Brain microvascular endothelial cell (primary cell): ENCODE measurements at places on chromosomes 4 and X.
A peak's percentile ranks its signal among the peaks of the same experiment; 100 is the strongest.

- DNase-seq = no peak
Observed at GRCh38 chrX:153640736-153641575, 6.0 kb upstream of the DUSP9 start.

DNA sequence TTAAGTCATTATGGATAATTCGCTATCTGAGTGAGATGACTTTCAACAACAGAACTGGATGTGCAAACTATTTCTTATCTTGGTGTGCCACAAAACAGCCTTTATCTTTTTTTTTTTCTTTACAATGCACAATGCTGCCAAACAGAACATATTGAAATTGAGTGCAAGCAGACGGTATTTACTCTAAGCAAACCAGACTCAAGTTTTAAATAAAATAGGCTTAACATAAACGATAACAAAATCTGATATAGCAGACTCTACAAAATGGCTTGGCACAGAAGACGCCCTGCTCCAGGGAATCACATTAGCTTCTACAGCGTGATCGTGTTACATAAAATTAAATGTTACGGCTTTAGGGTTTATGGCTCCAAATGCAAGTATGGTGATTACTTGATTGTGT, 9.6 kb upstream of the STK32B start:
- no peak for DNase-seq

- peak; percentile 86 for DNase-seq
Observed at GRCh38 chr4:22179124-22179874, 230.7 kb upstream of the KCNIP4 start.

DNA sequence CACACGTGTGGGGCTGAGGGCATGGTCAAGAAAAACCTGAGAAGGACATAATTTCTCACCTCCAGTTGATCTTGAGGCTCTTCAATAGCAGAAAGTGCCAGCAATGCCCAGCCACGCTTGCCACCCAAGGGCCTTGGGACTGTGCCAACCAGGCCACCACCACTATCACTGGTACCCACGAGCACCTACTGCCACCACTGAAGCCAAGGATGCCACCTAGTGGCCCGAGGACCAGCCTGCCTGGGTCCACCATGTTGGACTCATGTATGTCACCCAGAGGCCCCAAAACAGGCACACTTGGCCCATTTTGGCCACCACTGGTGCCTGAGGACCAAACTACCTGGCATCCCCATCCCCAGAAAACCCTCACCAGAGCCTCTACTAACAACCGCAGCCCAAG, 191.8 kb downstream of the ADAM29 start:
- no peak for DNase-seq

DNA sequence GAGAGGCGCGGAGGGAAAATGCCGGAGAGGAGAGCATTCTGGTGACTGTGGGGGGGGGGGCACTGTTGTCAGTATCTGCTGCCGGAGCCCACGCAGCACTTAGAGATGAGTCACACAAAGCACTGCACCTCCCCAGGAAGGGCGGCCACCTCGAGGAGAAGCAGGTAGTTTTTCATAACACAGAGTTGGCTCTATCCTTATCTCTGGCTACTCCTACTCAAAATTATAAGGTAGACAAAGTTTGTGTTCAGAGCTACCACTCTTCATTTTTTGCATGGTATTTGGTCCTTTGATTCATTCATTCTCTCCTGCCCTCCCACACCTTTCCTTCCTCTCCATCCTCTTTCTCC, 76.2 kb upstream of the SCOC start:
- no peak for DNase-seq

DNA sequence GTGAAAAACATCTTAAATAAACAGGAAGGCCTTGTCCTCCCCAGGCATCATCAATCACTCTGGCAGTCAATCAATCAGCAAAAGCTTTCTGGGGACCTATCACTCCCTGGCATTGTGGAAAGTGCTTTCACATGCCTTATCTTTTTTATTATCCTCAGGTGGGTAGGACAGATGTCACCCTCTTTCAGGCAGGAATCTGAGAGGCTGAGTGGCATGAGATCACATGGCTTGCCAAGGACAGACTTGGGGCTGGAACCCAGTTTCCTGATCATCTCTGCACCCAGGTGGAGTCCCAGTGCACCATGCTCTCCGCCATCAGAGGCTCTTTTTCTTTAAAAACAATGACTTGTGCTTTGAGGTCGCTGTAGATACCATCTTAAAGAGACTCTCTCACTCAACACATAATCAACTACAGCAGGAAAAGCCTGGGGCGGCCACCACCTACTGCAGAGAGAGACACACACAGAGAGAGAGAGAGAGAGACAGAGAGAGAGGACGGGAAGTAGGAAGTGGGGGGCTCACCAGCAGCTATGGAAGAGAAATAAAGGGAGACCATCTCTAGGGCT, 282.7 kb downstream of the PTTG2 start:
- DNase-seq = no peak

DNA sequence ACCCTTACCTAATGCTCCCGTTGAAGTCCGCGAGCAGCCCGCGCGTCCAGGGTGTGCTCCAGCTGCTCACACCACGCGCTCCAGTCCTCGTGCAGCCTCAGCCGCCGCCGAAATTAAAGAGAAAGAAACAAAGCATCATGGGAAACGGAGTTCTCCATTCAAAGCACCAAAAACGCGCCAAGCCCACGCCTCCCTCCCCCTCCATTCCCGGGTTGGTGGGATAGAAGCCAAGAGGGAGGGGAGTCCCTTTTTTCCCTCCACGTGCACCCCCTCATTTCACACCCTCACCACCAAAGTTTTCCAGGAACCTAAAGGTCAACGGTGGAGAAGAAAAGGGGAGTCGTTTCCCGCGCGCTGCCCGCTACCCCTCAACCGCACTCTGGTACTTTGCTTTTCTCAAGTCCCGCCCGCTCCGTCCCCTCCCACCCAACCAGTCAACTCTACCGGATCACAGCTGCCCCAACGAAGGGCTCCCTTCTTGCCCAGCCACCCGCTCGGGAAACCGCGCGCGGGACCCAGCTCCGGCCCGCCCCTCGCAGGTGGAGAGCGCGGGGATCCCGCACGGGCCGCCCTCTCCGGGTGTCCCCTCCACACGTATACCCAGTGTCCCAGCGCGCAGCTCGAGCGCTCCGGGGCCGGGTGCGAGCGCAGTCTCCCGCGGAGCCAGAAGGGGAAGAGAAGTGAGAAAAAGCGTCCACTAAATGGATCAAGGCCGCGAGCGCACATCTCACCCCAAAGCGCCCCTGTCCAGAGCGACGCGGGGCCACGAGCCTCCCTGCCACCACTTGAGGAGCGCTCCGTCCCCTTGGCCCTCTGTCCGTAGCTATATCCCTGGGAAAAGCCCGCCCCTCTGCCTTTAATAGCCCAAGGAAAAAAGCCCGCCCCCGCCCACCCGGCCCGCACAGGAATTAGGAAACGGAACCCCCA, 65.1 kb upstream of the CCDC160 start:
- DNase-seq = no peak

DNA sequence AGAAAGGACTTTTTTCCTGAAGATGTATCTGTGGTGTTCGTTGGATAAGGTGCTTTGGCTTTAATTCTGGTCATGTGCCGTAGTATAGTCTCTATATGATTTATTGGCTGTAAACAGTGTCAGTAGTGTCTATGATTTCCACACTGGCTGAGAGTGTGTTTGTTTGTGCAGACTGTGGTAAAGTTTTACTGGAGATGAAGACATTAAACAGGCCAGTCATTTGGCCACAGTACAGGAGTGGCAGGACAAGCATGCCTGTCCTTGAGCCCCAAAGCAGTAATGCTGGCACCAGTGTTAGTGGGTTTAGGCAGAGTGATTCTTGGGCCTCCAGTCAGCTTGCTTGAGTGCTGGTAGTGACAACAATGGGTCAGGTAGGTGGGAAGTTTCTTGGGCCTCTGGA, 1023.9 kb upstream of the GRID2 start:
- no peak for DNase-seq

DNA sequence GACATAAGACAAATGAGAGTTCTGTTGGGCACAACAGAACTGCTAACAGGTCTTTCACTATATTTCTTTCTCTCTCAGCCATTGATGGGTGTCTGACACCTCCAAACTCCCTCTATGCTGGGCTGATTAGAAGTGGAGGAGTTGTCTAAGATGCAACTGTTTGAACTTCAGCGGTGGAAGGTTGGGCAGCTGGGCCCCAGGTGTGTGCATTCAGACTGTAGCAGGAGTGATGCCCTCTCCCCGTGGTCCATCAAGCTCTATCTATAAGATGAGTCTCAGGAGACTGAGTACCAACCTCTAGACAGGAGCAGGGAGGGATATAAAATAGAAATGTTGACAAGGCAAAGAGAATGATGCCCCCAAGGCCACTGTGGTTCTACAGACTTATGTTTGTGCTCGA, 28.2 kb upstream of the CHRNA9 start:
- DNase-seq = no peak

DNA sequence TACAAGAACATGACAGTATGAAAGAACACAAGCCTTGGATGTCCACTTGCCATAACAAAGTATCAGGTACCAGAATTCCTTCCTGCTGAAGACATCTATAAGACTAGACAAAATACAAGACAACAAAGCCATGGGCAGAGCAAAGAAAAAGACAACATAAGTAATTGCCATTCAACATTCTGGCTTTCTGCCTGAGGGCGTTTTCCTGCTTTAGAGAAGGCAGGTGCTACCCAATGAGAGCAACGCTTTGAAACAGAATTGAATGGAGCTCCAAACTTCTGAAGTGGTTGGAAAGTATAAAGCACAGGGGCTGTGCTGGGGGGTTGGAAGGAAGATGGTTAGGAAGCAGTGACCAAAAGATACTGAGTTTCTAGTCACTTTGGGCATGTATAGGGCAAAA, 30.1 kb downstream of the PDE5A start:
- DNase-seq = no peak

- DNase-seq = no peak
Observed at GRCh38 chrX:101091817-101092216, 6.2 kb upstream of the CENPI start.

DNA sequence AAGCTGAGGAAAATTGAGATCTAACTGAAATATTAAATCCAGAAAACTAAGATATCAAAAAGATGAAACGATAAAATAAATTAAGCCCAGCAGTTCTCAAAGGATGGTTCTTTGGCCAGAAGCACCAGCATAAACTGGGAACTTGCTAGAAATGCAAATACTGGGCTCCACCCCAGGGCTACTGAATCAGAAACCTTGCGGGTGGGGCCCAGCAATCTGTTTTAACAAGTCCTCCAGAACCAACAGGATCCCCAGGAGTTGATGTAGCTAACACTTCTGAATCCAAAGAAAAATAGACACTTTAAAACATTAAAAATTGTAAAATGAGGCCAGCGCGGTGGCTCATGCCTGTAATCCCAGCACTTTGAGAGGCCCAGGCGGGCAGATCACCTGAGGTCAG, 14.1 kb upstream of the TMEM154 start:
- DNase-seq = no peak

DNA sequence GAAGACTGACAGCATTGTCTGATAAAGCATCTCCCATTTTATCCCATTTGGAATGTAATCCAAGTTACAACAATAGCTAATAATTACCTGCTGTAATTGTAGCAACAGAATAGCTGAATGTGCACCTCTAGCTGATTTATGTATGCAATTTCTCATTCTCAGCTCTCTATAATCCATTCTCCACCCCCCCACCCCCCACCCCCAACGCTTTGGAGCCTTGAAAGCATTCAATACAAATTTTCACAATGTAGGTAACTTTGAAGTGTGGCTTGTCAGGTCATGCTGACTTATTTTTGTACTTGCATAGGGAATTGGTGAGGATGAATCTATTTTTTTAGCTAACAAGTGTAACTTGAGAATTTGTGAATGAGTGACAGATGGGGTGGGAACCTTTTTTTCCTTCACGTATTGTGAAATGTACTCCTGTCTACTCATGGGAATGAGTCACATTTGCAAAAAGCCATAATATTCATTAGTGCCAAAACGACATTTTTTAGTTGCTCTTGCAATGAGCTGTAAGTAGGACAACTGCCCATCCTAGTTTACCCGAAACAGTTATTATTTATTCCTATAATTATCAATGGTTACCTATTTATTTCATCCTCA, 159.3 kb downstream of the PALLD start:
- peak; percentile 56 for DNase-seq

GRCh38 chr4:146550161-146550560, 28.4 kb upstream of the SLC10A7 start:
- no peak for DNase-seq

- DNase-seq = no peak
Observed at GRCh38 chrX:47228550-47229270, 4.1 kb upstream of the USP11 start.

DNA sequence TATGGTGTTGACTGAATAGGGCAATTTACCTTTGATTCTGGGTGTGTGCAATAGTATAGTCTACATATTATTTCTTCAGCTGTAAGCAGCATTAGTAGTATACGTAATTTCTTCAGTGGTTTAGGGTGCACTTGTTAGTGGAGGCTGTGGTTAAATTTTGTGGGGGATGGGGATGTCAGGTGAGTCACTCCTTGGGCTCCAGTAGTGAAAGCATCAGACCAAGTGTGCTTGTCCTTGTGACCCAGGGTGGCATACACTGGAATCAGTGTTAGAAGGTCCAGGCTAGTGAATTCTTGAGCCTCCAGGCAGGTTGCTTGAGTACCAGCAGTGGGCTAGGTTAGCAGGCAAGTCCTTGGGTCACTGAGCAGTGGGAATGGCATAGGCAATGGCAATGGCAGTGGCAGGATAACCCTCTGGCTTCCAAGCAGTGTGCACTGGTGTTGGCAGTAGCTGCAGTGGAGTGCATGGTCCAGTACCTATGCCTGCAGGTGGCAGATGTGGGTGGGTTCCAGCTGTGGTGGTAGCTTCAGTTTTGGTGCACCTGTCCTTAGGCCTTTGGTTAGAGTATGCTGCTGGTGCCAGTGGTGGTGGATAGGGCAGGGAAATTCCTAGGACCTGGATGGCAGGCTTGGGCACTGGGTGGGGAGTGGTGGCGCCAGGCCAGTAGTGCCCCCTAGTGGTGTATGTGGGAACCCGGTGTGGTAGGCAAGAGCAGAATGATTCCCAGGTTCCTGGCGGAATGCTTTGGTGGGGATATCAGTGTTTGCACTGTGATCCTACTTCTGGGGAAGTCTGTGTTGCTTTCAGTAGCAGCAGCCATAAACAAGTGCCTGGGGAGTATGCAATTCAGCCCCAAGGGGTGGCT, 531.0 kb downstream of the SMARCA1 start:
- no peak for DNase-seq

- no peak for DNase-seq
Observed at GRCh38 chrX:12970691-12971202, 4.2 kb upstream of the TMSB4X start.

GRCh38 chr4:155668707-155669220, 2.1 kb downstream of the GUCY1A1 start:
- no peak for DNase-seq

GRCh38 chr4:25590171-25590570, 65.5 kb upstream of the SLC34A2 start:
- DNase-seq = no peak

GRCh38 chr4:40564004-40564403, 65.7 kb downstream of the RBM47 start:
- DNase-seq = no peak
